ENCODE measurements at places on chromosomes 6 and 20.

DNA sequence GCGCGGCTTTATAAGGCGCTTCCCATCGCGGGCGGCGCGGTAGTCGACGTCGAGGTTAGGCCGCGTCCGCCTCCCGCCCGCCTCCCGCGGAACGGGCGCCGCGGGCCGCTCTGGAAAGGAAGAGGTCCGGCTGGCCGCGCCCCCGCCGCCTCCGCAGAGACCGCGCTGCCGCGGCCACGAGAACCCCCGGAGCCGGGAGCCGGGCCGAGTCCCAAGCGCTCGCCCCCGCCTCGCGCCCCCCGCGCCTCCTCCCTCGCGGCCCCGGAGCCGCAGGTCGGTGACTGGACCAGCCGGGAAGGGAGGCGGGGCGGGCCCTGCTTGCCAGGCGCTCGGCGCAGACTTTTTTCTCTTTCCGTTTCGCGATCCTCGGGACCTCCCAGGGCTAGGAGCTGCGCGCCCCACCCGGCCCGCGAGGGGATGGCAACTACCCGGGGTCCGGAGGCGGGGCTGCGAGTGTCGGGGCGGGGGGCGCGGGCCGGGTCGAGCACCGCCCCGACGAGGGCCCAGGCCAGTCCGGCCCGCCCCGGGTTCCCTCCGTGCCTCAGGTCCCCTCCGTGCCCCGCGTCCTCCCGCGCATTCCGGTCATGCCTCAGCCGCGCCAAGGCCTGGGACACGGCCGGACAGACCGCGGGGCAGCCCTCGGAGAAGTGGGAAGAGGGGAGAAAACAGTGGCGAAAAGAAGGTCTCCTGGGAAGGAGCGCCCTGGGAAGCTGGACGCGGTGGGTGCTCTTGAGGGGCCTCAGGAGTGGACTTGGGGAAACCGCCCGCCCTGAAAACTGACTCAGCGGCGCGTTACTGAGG, 417 bp upstream of the PXDC1 start:
- DNase-seq = peak; percentile 68

DNA sequence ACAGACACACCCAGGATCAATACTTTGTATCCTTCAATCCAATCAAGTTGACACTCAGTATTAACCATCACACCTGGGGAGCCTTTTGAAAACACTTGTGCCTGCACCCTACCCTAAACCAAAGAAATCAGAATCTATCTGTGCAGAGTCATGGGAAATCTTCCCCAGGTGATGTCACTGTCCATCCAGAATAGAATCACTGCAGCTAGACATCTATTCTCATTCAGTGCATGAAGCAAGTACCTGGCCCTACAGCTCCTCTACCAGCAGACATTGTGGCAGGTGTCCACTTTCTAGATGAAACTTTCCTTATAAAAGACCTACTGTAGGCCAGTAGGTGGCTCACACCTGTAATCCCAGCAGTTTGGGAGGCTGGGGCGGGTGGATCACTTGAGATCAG, 262.4 kb upstream of the MARCKS start:
- DNase-seq = no peak

GRCh38 chr6:44306710-44307109, 6.4 kb downstream of the AARS2 start:
- no peak for DNase-seq

DNA sequence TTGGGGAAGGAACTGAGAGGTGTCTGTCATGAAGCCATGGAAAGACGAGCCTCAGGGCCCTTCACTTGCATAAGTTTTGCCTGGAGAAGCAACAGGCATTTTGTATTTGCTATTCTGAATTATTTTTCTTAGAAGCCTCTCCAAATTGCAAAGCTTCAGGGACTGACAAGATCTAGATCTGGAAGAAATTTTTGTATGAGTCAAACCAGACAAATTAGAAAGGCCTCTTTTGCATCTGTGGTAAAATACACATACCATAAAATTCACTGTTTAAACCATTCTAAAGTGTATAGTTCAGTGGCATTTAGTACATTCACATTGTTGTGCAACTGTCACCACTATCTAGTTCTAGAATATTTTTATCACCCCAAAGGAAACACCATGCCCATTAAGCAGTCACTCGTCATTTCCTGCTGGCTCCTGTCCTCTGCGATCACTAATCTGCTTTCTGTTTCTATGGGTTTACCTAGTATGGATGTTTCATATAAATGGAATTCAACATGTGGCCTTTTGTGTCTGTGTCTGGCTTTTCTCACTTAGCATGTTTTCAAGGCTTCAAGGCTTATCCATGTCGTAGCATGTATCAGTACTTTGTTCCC, 269.1 kb downstream of the PHF3 start:
- no peak for DNase-seq

- DNase-seq = no peak
Observed at GRCh38 chr20:13771853-13772453, 12.8 kb downstream of the ESF1 start.

Data from cortex of kidney (tissue), 1 donor.